ENCODE measurements at places on chromosomes 7 and 10. TPM values are rescaled to one million over a fixed set of nuclear protein-coding genes. Genes with fewer than 3 reads are reported as not detected.

TACR2 gene
- 0.60 TPM for total RNA-seq

TMEM225B gene
- 0.22 TPM for total RNA-seq

UPK3B gene
- total RNA-seq, result under 0.01 TPM

SLC37A3 gene
- total RNA-seq, result 43.6 TPM

VPS37D gene
- total RNA-seq, result 2.6 TPM

PON1 gene
- total RNA-seq, result not detected

NME8 gene
- not detected for total RNA-seq

GRCh38 chr10:71132321-71132810 lies 80.0 kb upstream of the UNC5B start:
- DNase-seq, result peak; percentile 42

DNA sequence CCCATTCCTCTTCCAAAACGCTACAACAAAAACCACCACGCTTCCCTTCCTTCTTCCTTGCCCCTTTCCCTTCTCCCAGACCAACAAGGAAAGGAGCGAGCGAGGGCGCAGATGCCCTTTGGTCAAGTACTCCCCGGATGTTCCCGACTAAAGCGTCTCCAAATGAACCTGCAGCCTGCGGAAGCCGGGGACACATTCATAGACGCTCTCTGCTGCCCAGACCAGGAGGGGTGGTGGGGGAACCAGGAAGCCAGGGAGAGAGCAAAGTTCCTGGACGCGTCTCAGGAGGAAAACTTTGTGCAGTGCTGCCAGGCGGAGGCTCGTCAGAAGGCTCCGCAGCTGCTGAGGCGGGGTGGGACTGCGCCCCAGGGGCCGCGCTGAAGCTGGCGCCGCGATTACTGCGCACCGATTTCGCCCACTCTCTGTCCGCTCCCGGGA lies 754 bp downstream of the SEMA3D start:
- DNase-seq, result peak; percentile 39

GRCh38 chr10:133167693-133168616 lies 7.9 kb downstream of the KNDC1 start:
- no peak for DNase-seq

- no peak for DNase-seq
Measured at GRCh38 chr7:26993816-26994810, 101.7 kb downstream of the HOXA1 start.

- peak; percentile 60 for DNase-seq
Measured at GRCh38 chr10:71234970-71235685, 22.8 kb downstream of the UNC5B start.

DNA sequence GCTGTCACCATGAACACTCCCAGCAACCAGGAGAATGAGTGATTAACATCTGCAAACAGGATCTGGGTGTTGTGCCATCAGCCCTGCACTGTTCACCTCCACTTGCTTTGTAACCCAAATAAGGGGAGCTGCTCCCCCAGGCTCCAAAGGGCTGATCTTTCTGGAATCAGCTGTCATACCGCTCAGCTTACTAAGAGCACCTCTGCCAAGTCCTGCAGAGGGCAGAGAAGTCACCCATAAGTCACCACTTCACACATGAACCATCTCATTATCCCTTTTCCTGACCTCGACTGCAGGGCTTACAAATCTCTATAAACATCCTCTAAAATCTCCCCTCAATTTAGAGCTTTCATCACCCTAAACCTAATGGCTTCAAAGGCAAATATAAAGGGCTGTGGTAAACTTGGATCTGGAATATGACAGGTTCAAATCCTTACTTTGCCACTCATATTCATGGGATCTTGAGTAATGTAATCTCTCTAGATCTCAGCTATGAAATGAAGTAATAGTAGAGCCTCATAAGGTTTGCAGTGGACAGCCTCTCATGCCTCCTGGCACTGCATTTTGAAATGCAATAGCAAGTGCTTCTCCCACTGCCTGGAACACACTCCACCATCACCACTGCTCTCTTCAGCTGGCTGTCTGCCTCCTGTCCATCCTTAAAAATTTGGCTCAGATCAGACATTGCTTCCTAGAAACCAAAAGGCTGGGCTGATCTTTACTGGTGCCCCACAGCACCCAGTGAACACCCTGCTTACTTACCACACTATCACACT lies 38.8 kb downstream of the ERLIN1 start:
- DNase-seq, result no peak
